ENCODE measurements at places on chromosomes 5 and 9. TPM values are rescaled to one million over a fixed set of nuclear protein-coding genes. Genes with fewer than 3 reads are reported as not detected.

PCDHB4 gene
- 0.11 TPM for total RNA-seq

LHX3 gene
- 0.13 TPM for total RNA-seq

EXOSC2 gene
- 63.8 TPM for total RNA-seq

TAF11L13 gene
- total RNA-seq: not detected
